Astrocyte (in vitro differentiated cells and primary cell): ENCODE measurements at places on chromosomes 1 and 21. TPM values are rescaled to one million over a fixed set of nuclear protein-coding genes. Genes with fewer than 3 reads are reported as not detected.

DNA sequence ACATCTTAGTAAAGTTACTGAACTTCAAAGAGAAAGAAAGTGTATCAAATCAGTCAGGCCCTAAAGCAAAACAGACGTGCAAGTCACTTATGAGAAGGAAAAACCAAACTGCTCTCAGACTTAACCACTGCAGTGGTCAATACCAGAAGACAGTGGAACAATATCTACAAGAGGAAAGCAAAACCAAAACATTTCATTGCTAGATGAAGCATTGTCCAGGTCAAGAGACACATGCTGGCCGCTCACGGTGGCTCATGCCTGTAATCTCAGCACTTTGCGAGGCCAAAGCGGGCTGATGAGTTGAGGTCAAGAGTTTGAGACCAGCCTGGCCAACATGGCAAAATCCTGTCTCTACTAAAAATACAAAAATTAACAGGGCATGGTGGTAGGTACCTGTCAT, 82.0 kb upstream of the MROH9 start:
- DNase-seq, result no peak
- H3K4me1 ChIP-seq, result no peaks in the 10 kb centered on the region
- H3K27ac ChIP-seq, result no peak overlapping the region
- no peaks in the 10 kb centered on the region for H3K36me3 ChIP-seq
- H3K27me3 ChIP-seq, result no peaks in the 10 kb centered on the region
- no peak overlapping the region for H3K4me3 ChIP-seq

GRCh38 chr1:176051902-176052518, 155.1 kb downstream of the COP1 start:
- no peak overlapping the region for H3K27ac ChIP-seq
- no peaks in the 10 kb centered on the region for H3K27me3 ChIP-seq
- no peaks in the 10 kb centered on the region for H3K4me1 ChIP-seq
- H3K4me3 ChIP-seq, result no peak overlapping the region
- no peaks in the 10 kb centered on the region for H3K36me3 ChIP-seq
- DNase-seq, result no peak

DNA sequence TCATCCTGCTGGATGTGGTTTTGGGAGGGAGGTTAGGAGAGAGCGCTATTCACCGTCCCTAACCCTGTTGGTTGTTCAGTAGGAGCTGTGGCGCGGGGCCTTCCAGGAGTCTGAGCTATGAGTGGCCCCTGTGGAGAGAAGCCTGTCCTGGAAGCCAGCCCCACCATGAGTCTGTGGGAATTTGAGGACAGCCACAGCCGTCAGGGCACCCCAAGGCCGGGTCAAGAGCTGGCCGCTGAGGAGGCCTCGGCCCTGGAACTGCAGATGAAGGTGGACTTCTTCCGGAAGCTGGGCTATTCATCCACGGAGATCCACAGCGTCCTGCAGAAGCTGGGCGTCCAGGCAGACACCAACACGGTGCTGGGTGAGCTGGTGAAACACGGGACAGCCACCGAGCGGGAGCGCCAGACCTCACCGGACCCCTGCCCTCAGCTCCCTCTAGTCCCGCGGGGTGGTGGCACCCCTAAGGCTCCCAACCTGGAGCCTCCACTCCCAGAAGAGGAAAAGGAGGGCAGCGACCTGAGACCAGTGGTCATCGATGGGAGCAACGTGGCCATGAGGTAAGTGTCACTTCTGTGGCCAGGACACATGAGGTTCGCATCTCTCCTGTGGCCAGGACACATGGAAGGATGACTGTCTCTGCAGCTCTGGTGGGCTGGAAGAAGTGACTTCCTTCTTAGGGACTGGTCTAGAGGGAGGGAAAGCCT, 1.2 kb downstream of the ZC3H12A start:
- peak overlapping the region; percentile 96 for H3K27ac ChIP-seq
- peaks cover 92% of the 10 kb centered on the region for H3K4me1 ChIP-seq
- H3K36me3 ChIP-seq, result peaks cover 9% of the 10 kb centered on the region
- no peaks in the 10 kb centered on the region for H3K27me3 ChIP-seq
- peak; percentile 25 for DNase-seq

GRCh38 chr1:165492845-165493373, 48.0 kb upstream of the RXRG start:
- H3K4me3 ChIP-seq, result no peak overlapping the region
- no peak overlapping the region for H3K27ac ChIP-seq
- H3K4me1 ChIP-seq, result no peaks in the 10 kb centered on the region
- H3K36me3 ChIP-seq, result no peaks in the 10 kb centered on the region

DNA sequence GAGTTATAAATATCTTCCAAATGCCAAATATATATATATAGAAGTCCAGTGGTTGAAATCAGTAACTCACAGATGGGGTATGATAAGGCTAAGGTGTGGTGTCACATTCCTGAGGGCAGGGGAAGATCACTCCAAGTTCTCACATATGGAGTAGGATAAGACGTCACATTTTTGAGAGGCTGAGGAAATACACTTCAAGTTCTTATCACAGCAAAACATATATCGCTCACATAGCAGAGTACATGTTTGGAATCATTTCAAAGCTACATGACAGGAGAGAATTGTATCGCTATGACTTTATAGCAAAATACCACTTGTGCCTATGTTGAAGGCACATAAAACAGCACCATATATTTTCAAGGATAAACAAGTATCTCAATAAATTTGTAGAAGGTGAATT, 55.1 kb downstream of the RBM11 start:
- H3K27ac ChIP-seq, result no peak overlapping the region
- no peak for DNase-seq
- H3K36me3 ChIP-seq, result no peaks in the 10 kb centered on the region
- H3K4me1 ChIP-seq, result no peaks in the 10 kb centered on the region
- peaks cover 3% of the 10 kb centered on the region for H3K27me3 ChIP-seq

DNA sequence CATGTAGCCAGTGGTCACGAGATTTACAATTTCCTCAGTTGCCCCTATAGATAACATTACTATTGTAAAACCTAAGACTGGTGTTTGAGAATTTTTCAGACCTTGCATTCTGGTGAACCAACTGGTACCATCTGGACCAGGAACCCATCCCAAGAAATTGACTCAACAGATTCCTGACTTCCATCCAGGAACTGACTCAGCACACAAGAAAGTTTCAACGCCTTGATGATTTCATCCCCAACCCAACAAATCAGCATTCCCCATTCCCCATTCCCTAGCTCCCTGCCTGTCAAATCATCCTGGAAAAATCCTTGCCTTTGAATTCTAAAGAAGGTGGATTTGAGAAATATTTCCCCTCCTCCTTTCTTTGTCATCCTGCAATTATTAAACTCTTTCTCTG, 529.8 kb upstream of the PRMT6 start:
- no peaks in the 10 kb centered on the region for H3K36me3 ChIP-seq
- H3K4me1 ChIP-seq, result peaks cover 12% of the 10 kb centered on the region
- H3K27ac ChIP-seq, result peak overlapping the region; percentile 57
- no peak overlapping the region for H3K4me3 ChIP-seq

Gene SPRR1B
- 0.39 and 0.50 TPM in 2 replicates for total RNA-seq

GRCh38 chr1:4653796-4654725, at the start of gene AJAP1:
Gene AJAP1 (plus strand): TSS chr1:4654609. CDS start chr1:4655426, 817 bp downstream.
- no peak within 1 kb of the TSS for H3K27ac ChIP-seq
- peaks cover 10% of the 10 kb centered on the region for H3K27me3 ChIP-seq
- DNase-seq, result no peak
- H3K4me1 ChIP-seq, result no peaks in the 10 kb centered on the region
- no peaks in the 10 kb centered on the region for H3K36me3 ChIP-seq

- H3K4me3 ChIP-seq, result peak within 1 kb of the TSS; percentile 95
- peak; percentile 64 for DNase-seq
- no peaks in the 10 kb centered on the region for H3K4me1 ChIP-seq
- no peaks in the 10 kb centered on the region for H3K27me3 ChIP-seq
Measured at GRCh38 chr1:213051127-213051880, at the start of gene RPS6KC1. Gene RPS6KC1 (plus strand): TSS chr1:213051241. CDS start chr1:213051405, 164 bp downstream.

- peaks cover 5% of the 10 kb centered on the region for H3K4me1 ChIP-seq
- no peak overlapping the region for H3K4me3 ChIP-seq
- DNase-seq, result no peak
- H3K36me3 ChIP-seq, result no peaks in the 10 kb centered on the region
- no peaks in the 10 kb centered on the region for H3K27me3 ChIP-seq
Measured at GRCh38 chr1:214844319-214844718, 238.2 kb upstream of the KCNK2 start.

Gene CFAP107
- total RNA-seq, result not detected in 2 replicates

DNA sequence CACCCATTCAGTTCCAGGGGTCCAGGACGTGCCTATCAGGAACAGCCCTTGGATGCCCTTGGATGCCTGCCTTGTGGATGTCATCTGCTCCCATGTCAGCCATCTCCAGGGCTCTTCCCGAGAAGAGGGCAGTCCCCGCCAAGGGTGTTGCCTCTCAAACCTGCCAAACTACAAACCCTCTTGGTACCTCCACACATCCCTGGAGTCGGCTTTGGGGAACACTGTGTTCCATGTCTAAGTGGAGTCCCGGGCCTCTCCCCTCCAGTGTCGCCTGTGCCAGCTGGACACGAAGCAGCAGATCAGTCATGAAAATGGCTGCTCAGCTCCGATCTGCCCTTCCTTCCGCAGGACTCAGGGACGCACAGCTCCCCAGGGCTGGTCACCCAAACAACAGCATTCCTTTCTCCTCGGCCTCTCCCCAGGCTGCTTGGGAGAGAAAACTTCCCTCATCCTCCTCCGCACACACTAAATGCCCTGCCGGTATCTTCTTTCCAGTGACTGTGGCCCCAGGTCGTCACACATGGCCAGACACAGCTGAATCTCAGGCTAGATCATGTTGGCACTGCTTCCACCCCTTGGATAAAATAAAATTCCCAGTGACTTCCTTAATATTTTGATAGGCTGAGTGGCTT, 53.4 kb downstream of the GALNT2 start:
- H3K4me3 ChIP-seq, result no peak overlapping the region
- no peak for DNase-seq
- H3K4me1 ChIP-seq, result peaks cover 22% of the 10 kb centered on the region
- no peaks in the 10 kb centered on the region for H3K27me3 ChIP-seq
- H3K36me3 ChIP-seq, result no peaks in the 10 kb centered on the region

- peak; percentile 59 for DNase-seq
- H3K27ac ChIP-seq, result peak within 1 kb of the TSS; percentile 55
- no peaks in the 10 kb centered on the region for H3K27me3 ChIP-seq
- H3K4me1 ChIP-seq, result peaks cover 13% of the 10 kb centered on the region
Measured at GRCh38 chr1:32205401-32206370, at the start of gene IQCC. Gene IQCC (plus strand): TSS chr1:32205671. CDS start chr1:32205682, 11 bp downstream.

Gene LAMC2
- 8.0 and 13.9 TPM in 2 replicates for total RNA-seq

DNA sequence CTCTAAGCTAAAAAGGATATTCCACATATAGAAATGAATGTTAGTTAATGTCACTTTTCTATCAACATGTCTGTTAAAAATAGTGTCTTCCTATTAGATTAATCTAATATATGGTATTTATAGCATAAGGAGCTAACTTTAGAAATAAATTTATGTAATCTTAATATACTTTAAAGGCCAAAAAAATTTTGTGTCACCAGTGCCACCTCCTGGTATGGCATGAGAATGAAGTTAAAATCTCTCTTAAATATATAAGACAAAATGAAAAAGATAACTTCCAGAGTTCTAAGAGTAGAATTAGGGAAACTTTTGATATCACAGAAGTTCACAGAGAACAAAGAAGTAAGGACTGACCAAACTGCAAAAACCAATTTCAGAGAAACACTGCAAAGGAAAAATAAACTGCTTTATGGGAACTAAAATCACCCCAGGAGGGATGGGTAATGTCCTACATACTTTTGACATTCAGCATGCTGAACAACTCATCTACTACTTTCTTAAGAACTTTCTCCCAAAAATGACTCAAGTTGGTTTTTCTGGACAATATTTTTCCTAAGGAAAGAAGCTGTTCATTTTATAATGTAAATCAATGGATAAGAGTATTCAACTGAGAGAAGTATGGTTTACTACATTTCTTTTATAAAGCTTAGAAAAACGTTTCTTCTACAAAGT, 82.8 kb downstream of the TRIM33 start:
- peaks cover 31% of the 10 kb centered on the region for H3K36me3 ChIP-seq
- no peak for DNase-seq
- H3K4me1 ChIP-seq, result no peaks in the 10 kb centered on the region
- no peaks in the 10 kb centered on the region for H3K27me3 ChIP-seq
- no peak overlapping the region for H3K27ac ChIP-seq

GRCh38 chr21:14487490-14488432, 58.4 kb downstream of the SAMSN1 start:
- H3K36me3 ChIP-seq, result no peaks in the 10 kb centered on the region
- H3K4me1 ChIP-seq, result no peaks in the 10 kb centered on the region
- H3K4me3 ChIP-seq, result no peak overlapping the region
- DNase-seq, result no peak
- no peak overlapping the region for H3K27ac ChIP-seq

DNA sequence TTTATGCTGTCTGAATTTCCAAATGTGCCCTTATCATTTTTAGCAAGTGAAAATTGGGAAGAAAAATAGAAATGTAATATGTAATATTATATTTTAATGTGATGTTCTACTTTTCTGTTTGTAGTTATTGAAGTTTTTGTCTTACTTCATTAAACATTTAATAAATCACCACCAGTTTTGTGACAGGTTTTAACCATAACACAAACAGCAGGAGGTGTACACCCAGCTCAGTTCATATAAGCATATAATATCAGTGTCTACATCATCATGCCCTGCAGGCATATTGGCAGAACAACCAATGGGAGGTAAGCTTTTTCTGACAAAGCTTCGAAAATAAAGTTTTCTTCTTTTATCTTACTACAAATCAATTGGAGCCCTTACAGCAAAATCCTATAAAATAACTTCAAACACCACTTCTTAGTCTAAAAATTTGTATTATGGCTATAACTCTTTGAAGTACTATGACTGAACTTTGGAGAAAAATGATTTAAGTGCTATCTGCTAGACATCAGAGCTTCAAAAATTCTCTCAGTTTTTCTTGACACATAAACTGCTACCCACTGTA, 236.7 kb downstream of the BARHL2 start:
- no peak overlapping the region for H3K27ac ChIP-seq
- no peaks in the 10 kb centered on the region for H3K4me1 ChIP-seq
- no peaks in the 10 kb centered on the region for H3K27me3 ChIP-seq
- no peaks in the 10 kb centered on the region for H3K36me3 ChIP-seq
- H3K4me3 ChIP-seq, result no peak overlapping the region
- no peak for DNase-seq

DNA sequence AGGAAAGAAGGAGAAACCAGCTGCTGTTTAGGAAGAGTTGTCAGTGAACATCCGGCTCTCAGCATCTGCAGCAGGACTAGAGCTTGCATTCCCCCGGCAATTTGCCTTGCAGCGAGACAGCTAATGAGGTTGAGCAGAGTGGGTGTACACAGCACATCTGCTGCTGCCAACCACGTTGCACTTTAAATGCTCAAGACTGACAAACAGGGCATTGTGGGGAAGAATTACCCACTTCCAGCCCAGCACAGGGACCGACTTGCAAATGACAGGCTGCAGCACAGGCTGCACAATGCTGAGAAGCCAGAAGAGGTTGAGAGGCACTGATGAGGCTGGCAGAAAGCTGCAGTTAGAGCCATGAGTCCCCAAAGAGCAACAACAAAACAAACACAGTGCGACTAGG, 47.5 kb upstream of the PLA2G2C start:
- no peaks in the 10 kb centered on the region for H3K4me1 ChIP-seq
- no peak overlapping the region for H3K27ac ChIP-seq
- H3K4me3 ChIP-seq, result no peak overlapping the region

DNA sequence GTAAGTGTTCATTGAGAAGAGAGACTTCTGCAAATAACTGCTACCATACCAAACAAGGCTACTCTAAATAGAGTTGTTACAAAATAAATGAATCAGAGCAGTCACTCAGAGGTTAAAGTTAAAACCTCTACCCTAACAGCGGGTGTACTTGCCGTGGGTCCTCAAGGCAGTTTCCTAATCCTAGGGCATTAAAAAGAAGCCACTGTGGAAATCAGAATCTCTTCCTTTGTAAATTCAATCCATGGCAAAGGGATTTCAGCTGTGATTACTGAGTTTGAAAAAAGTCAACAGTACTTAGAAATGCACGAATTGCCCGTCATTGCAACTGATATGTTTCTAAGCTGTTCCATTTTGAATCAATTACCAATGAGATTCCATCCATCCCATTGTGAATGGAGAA, 13.5 kb downstream of the TBX15 start:
- no peaks in the 10 kb centered on the region for H3K36me3 ChIP-seq
- peaks cover 8% of the 10 kb centered on the region for H3K4me1 ChIP-seq
- H3K27ac ChIP-seq, result no peak overlapping the region
- H3K27me3 ChIP-seq, result peaks cover 56% of the 10 kb centered on the region
